Cortex of kidney (tissue), 1 donor: ENCODE measurements at places on chromosomes 1 and 21.

DNA sequence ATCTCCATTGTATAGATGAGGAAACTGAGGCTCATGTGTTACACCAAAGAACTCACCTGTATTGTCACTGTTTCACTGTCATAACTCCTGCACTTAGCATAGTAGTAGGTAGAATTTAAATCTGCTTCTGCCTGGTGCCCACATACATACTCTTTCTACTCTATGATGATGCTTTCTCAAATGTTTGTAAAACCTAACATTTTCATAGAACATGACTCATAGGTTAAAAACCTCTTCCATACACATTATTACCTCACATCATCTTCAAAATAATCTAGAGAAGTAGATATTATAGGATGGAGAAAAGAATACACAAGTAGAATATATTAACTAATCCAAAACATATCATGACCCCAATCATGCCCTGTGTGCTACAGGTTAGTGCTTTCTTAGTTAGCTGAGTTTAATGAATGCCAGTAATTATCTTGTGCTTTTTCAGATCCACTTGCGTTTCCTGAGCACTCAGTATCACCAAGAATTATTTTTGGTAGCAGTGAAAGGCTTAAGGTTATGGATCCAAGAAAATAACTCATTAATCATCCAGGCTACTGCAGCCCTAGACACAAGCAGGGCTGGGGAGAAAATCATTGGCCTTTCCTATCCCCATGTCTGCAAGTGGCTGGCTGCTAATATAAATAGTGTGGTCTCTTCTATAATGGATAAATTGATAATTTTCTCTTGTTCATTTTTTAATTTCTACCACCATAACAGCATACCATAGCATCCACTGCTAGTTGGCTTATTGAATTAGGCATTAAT lies 156.9 kb downstream of the LRRC40 start:
- no peak for DNase-seq

- no peak for DNase-seq
Observed at GRCh38 chr1:3014050-3014440, 7.2 kb upstream of the ACTRT2 start.

DNA sequence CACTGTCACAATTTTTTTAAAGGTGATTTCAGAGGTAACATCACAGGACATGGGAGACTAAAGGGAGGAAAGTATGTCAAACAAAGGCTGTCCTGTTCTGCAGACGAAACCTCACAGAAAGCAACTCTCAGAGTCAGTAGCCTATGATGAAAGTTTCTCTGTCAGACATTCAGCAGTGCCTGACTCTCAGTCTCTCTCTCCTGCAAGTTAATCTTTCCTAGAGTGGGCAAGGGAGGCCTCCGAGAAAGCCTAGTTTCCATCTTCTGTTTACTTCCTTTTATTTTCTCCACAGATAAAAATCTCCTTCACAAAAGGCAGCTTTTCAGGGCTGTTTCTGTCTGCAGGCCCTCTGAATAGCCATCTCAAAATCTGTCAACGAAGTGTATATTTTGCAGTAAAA lies 24.9 kb upstream of the FMO2 start:
- no peak for DNase-seq

DNA sequence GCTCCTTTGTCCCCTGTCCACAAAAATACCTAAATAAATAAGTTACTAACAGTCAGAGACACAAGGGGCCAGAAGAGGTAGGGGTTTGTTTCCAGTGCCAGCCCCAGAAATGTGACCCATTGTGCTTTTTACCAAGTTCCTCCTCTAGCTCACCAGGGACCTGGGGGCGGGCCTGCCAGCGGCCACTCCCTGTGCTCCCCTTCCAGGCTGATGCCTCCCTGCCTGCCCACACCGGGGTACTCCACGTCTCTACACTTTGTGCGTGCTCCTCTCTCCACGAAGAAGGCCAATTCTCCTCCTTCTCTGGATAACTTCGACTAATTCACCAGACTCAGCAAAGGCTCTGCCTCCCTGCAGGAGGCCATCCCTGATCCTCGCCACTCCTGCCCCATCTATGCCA lies 72.1 kb downstream of the BCAR3 start:
- DNase-seq: no peak

DNA sequence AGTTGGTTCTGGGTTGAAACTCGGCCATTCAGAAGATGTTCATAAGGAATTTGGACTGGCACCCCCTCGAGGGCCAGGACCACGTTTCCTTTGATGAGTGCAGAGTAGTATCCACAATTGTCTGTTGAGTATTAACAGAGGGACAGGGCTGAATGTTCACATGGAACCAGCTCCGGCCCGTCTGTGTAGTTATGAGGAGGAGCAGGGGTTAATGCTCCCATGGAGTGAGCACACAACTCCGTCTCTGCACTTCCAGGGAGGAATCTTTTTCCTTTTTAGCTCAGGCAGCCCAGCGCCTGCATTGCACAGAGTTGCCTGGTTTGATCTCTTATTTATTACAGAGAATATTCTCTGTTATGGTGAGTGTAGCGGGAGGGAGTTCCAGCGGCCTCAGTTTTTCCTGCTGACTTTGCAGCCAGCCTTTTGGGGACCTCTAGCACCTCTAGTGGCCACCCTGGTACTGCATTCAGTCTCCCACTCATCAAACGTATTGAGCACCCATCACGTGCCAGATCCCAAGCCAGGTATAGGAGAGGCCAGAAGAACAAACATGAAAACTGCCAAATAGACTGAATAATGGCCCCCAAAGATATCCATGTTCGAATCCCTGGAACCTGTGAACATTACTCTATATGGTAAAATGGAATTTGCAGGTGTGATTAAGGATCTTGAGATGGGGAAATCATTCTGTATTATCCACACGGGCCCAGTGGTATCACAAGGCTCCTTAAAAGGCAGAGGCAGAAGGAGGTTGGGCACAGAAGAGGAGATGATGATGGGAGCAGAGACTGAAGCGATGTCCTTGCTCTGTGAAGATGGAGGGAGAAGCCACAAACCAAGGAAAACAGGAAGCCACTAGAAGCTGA lies 167.7 kb upstream of the CSF3R start:
- DNase-seq: no peak

- DNase-seq: no peak
Observed at GRCh38 chr1:15684042-15684461, at the start of gene PLEKHM2. Gene PLEKHM2, plus strand, starts transcription at chr1:15684320. Its CDS starts 239 bp downstream, at chr1:15684559.

- DNase-seq: no peak
Observed at GRCh38 chr1:51487628-51488027, 31.4 kb downstream of the EPS15 start.

DNA sequence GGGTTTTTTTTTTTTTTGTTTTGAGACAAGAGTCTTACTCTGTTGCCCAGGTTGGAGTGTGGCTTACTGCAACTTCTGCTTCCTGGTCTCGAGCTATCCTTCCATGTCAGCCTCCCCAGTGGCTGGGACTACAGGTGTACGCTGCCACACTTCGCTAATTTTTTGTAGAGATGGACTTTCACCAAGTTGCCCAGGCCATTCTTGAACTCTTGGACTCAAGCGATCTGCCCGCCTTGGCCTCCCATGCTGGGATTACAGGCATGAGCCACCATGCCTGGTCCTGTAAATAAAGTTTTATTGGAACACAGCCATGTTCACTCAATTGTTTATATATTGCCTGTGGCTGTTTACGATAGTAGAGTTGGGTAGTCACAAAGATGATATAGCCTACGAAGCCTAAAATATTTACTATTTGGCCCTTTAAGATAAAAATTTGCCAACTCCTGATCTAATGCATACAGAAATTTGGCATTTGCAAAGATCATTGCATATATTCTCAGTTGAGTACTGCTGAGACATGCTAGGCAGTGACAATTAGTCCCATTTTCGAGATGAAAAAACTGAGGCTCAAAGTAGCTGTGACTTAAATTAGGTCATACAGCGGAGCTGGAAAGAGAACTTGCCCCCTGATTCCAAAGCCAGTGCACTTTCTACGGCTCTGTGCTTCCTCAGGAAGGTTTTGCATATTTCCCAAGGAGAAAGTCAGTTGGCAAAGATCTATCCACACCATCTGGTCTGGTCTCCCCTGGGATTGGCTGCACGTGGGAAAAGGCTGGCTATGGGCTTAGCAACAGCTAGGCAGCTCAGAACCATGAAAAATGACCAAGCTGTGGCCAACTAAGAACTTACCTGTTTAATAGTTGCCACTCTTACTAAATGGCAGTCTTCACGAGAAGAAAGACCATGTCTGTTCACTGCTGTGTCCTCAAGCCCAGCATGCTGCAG lies 19.4 kb downstream of the MECR start:
- DNase-seq: no peak

GRCh38 chr1:84803604-84804003 lies 89.4 kb downstream of the LPAR3 start:
- DNase-seq: no peak

DNA sequence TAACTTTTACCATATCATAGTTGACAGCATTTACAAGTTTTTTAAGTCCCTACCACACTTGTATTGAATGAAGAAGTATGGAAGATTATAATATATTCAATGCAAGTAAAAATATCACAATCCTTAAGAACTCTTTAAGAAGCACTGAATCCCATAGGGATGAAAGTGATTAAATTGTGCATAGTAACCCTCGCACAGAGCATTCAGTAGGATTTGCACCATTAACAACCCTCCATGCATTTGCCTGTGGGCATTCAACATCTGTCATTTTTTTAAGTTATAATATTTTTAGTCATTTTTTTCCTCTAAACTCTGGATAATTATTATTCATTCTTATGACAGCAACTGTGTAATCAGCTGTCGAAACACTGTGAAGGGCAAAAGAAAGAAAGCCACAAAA lies 10.1 kb downstream of the SELE start:
- no peak for DNase-seq

DNA sequence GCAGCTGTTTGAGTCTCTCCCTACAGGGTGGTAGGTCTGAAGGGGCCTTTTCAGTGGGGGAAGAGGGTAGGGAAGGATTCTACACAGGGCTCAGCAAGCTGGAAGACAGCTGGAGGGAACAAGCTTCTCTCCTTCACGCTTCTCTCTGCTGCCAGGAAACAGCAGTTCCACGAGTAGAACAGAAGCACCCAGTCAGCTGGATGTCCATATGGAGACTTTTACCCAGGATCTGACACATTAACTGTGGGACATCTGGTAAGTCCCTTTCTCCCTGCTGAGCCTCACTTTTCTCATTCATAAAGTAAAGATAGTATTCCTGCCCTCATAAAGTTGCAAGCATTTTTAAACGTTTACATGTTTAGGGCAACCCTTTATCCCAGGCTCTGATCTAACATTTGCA lies 280.3 kb downstream of the OMA1 start:
- no peak for DNase-seq

DNA sequence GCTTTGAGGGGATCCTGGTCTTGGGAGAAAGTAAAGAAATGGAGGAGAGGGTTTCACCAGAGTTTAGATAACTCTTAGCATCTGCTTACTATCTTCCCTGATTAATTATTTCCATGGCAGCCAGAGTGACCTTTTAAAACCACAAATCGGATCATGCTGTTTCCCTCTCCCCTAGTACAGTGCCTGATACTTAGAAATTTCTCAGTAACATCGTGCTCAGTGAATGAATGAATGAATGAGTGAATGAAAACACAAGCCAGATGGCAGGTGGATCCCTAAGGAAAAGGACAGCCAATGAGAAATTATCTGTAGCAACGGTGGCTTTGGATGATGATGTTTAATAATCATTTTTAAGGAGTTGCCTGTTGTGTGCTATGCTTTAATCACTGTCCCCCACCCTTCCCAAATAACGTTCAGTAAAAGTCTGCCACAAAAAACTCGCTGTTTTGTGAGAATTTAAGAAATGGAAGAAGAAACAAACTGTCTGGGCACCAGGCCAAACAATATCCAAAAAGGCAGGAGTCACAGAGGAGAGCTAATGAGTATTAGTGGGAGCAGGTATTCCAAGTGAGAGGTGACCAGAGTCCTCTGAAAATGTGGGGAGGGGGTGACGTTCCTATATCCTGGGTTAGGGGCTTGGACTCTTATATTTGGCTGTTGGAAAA lies 737 bp upstream of the SMAP2 start:
- no peak for DNase-seq

DNA sequence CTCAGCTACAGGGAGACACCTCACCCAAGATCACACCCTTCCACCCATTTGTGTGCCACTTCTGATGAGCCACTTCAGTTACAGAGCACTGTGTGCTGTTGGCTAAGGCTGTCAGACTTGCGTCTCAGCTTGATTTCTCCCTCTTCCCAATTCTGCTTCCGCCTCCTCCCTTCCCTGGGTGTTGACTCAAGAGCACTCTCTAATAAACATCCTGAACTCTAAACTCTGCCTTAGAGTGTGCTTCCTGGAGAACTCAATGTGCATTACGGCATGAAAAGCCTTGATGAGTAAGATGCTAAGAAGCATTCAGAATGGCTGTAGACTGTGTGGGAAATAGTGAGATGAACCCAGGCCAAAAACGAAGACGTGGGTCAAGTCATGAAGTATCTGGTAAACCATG lies 54.9 kb upstream of the S1PR1 start:
- DNase-seq: no peak

- no peak for DNase-seq
Observed at GRCh38 chr1:230863449-230863848, 4.9 kb downstream of the C1orf198 start.

DNA sequence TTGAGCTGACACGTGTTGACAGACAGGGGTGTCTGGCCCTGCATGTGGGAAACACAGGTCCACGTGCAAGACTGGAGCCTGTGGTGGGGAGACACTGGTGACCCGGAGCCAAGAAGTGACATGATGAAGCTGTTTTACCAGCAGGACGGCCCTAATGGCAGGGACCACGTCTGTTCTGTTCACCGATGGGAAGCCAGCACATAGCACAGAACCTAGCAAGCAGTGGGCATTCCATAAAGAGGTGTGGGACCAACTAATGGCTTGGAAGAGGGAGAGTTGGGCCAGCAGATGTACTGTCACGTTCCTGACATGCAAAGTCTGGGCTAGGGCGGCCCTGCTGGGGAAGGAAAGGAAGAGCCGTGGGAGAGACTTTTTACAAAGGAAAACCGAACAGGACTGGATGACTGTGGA lies 15.3 kb downstream of the NAV1 start:
- no peak for DNase-seq

DNA sequence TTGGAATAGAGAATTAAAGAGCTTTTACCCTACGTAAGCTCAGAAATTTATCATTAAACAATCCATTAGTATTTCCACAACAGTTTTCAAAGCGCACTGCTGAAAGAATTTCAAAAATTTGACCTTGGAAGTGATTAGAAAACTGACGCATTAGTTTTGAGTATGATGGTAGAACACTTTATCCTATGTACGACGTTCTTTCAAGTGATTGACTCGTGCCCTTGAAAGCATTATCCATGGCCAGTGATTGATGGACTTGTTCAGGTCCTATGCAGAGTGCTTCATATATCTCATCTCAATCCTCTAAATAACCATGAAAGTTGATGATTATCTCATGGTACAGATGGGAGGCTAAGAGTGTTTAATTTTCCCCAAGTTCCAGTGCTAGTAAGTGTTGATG lies 697.2 kb downstream of the USP25 start:
- DNase-seq: no peak

- no peak for DNase-seq
Observed at GRCh38 chr1:238951809-238952208, 434.6 kb upstream of the CHRM3 start.

GRCh38 chr21:26560612-26561011 lies 12.5 kb downstream of the CYYR1 start:
- DNase-seq: no peak

GRCh38 chr1:43073490-43074230 lies 98.4 kb downstream of the EBNA1BP2 start:
- no peak for DNase-seq
